ENCODE measurements at places on chromosomes 3 and 15.
A peak's percentile ranks its signal among the peaks of the same experiment; 100 is the strongest.

DNA sequence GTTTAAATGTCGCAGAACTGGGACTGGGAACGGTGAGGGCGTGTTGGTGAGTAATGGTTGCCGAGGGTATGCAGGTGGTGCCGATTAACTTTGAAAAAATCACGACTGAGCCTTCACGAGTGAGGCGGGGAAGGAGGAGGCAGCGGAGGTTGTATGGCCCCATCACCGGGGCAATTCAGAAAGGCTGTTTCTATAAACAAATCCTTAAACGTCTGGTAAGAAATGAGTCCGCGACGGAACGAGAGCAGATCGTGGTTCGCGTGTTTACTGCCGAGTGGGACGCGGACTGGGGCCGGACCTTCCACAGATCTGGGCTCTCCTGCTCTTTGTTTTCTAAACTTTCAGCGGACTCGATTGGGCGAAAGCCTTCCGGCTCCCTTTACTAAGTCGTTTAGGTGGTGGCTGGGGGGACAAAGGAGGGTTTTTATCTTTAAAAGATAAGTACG lies 2.7 kb downstream of the IGF1R start:
- peak overlapping the region; percentile 87 for H3K4me3 ChIP-seq
- no peak overlapping the region for H3K27ac ChIP-seq
- H3K27me3 ChIP-seq, result no peaks in the 10 kb centered on the region
- no peaks in the 10 kb centered on the region for H3K36me3 ChIP-seq
- DNase-seq, result peak; percentile 28

DNA sequence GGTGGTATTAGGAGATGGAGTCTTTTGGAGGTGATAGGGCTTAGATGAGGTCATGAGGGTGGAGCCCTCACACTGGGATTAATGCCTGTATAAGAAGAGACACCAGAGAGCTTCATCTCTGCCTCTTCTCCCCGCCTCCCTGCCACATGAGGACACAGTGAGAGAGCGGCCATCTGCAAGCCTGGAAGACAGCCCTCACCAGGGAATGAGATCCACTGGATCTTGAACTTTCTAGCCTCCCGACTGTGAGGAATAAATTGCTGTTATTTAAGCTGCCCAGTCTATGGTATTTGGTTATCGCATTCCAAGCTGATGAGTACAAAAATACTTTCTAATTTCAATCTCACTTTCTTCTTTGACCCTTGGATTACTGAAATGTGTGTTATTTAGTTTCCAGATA lies 121.4 kb downstream of the OCA2 start:
- H3K4me1 ChIP-seq, result peaks cover 5% of the 10 kb centered on the region
- no peaks in the 10 kb centered on the region for H3K27me3 ChIP-seq
- no peak for DNase-seq
- H3K27ac ChIP-seq, result no peak overlapping the region
- H3K36me3 ChIP-seq, result no peaks in the 10 kb centered on the region

GRCh38 chr3:188978421-188979171 lies 193.2 kb upstream of the TPRG1 start:
- peaks cover 13% of the 10 kb centered on the region for H3K27me3 ChIP-seq
- no peak overlapping the region for H3K27ac ChIP-seq
- H3K4me1 ChIP-seq, result peaks cover 7% of the 10 kb centered on the region
- no peak overlapping the region for H3K4me3 ChIP-seq

DNA sequence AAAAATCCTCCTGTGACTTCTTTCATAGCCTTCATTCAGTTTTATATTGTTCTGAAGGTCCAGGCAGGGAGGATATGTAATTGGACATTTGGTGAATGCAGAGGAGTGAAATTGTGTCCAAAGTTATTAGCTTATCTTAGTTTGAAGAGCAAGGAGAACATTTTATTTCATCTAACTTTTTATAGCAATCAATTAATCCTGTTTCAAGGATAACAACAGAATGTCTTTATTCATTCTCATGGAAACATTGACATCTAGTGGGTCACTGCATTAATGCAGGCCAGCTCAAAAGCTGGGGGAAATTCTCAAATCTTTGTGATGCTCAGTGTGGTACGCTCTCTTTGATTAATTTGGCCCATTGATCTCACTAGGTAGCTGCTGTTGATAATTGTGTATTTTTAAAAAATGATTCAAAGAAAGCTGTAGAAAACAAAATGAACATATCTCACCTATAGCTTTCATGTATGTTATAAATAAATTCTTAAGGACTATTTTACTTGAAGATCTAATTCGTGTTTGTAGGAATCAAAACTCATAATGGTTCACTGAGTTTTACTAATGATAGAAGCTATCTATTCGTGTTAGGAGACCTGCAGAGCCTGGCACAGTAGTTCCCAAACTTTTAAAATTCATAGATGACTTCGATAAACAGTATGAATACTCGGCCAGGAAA lies 150.8 kb upstream of the KCNMB2 start:
- H3K4me1 ChIP-seq, result no peaks in the 10 kb centered on the region
- no peak overlapping the region for H3K4me3 ChIP-seq
- H3K27ac ChIP-seq, result no peak overlapping the region
- H3K36me3 ChIP-seq, result no peaks in the 10 kb centered on the region
